Stimulated activated CD4-positive, alpha-beta T cell treated with anti-CD3 and anti-CD28 coated beads, Interleukin-1b, Interleukin-23, amount 100 ng/mL, for 1 hour (primary cell): ENCODE measurements at places on chromosomes 2 and 18.

DNA sequence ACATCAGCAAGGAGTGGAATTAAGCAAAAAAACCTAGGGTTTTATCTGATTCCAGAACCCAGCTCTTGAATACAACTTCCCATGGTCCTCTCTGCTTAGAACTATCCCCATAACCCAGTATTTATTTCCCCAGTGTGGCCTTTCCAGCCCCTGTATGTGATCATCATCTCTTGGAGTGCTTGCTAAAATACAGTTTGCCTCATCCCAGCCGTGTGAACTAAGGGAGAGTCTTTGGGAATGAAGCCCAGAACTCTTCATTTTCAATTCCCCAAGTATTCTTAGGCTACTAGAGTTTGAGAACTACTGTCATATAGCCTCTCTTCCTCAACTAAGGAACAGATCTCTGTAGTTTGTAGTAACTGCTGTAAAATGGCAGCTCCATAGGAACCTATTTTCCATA is 173.1 kb downstream of the LCLAT1 start:
- no peak for DNase-seq

GRCh38 chr2:124489686-124490085 is 464.6 kb downstream of the CNTNAP5 start:
- no peak for DNase-seq

DNA sequence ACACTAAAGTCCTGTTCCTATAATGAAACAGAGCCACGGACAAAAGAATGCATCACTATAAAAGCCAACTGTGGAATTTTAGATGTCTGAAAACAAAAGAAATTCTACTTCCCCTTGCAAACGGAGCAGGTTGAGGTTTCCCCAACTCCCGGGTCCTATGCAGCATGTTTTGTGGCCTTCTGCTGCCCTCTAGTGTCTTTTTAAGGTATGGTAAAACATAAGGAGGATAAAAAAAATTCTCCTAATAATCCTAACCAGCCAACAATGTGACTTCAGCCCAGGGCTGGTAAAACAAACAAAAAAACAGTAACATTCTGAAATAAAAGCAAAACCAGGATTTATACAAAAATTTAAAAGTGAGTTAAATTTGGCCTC is 539.5 kb downstream of the NRXN1 start:
- DNase-seq: no peak

GRCh38 chr2:216014006-216014405 is 655 bp upstream of the MREG start:
- DNase-seq: no peak

GRCh38 chr2:55718165-55719008 is 24.7 kb upstream of the PNPT1 start:
- DNase-seq: no peak

- DNase-seq: no peak
These were observed 22.6 kb upstream of the SUCLG1 start for GRCh38 chr2:84481702-84482101.
